ENCODE measurements at places on chromosomes 2 and 18.

DNA sequence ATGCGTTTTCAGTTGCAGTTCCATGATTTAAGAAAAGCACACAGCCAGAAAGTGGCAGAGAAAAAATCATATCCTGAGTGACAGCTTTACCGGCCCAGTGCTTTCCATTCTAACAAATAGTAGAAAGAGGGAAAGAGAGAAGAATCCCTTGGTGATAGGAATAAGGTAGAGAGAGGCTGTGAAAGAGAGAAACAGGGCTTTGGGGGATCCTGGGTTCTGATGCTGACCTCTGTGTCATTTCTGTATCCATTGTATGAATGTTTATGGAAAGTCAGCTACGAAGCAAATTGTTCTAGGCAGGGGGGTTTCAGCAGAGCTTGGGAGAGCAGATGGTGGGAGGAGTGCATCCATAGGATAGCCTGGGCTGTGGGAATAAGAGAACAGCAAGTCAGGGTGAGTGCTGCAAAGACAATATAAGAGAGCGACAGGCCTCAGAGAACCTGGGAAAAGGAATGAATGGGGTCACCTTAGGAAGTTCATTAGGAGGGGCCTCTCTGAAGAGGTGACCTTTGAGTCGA lies 203.4 kb upstream of the TNP1 start:
- DNase-seq, result no peak

- DNase-seq, result no peak
Measured at GRCh38 chr2:36168115-36168514, 187.5 kb upstream of the CRIM1 start.

DNA sequence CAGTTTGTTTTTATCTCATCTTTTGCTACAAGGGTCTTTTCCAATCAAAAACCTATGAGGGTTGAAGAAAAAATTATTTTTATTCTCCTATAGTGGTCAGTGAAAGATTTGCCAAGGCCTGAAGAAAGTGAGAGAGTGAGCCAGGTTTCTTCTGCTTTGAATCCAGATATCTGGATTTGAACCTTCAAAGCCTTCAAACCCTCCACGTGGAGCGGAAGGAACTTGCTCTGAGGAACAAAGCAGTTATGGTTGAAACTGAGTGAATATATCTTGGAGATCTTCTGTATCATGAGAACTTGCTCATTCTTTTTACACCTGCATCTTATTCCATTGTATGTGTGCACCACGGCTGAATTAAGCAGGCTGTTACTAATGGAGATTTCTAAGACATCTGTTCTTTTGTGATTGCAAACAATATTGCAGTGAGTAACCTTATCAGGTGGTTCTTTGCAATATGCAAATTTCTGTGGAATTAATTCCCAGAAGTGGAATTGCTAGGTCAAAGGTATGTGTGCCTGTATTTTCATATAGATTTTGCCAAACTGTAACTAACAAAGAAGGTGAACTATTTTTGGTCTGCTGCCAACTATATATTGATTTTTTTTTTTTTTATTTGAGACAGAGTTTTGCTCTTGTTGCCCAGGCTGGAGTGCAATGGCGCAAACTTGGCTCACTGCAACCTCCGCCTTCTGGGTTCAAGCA lies 147.9 kb downstream of the B3GNT2 start:
- no peak for DNase-seq

GRCh38 chr2:174827371-174828369 lies 63.4 kb upstream of the CHRNA1 start:
- DNase-seq, result peak; percentile 37

- no peak for DNase-seq
Measured at GRCh38 chr18:53686965-53687364, 537.5 kb downstream of the MBD2 start.

GRCh38 chr18:54671291-54671881 lies 80.3 kb downstream of the DYNAP start:
- DNase-seq, result peak; percentile 70

DNA sequence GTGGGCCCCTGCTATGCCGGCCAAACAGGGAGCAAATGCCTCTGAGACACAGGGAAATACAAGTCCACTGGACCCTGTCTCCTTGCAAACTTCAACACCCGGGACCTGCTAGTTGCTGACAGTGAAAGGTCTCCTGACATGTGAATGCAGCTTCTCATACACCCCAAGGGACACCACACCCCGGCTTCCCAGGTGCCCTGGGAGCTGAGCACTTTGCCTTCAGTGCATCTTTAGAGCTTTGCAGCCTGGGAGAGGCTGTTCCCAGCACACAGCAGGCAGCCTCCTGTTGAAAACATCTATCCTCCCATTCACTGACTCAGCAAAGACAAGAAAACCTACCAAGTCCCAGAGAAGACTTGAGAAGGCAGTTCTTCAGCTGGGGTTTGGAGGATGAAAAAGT lies 143.4 kb downstream of the COL6A3 start:
- DNase-seq, result no peak

DNA sequence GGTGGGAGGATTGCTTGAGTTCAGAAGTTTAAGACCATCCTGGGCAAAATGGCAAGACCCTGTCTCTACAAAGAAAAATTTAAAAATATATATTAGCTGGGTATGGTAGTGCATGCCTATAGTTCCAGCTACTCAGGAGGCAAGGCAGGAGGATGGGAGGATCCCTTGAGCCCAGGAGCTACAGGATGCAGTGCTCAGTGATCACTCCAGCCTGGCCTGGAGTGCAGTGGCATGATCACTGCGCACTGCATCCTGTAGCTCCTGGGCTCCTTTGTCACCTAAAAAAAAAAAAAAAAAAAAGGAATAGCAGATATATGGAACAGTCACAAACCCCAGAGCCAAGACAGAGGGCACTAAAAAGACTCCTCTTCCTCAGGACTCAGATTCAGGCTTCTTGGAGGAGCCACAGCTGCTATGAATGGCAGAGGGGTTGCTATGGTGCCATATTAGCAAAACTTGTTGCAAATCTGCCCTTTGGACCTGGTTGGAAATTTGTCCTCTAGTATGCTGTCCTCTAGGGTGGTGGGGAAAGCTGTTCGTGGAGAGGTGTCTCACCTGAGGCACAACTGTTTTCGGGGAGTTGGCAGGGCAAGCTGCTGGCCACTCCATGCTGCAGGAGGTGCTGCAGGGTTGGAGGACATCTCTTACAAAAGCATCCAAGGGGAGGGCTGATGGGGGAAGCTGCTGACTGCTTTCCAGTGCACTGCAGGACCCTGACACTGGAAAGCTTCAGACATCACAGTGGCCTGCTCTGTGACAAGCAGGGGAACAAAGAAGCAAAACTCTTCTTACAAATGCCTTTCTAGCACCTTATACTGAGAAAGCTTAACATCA lies 22.7 kb downstream of the CYP20A1 start:
- no peak for DNase-seq

DNA sequence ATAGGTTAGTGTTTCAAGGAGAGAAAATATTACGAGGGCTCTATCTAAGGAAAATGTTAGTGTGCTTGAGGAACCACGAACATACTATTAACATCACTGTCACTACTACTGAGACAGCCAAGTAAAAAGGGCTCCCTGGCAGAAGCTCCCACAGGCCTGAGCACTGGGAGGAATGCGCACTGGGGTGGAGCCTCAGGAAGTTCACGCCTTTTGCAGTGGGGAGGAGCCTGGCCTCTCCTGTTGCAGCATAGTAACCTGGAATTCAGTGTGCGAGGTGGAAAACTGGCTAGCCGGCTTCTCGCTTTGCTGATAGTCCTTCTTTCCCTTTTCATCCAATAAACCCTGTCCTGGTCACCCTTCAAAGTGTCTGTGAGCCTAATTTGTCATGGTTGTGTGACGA lies 250.3 kb downstream of the ERBB4 start:
- DNase-seq, result no peak

DNA sequence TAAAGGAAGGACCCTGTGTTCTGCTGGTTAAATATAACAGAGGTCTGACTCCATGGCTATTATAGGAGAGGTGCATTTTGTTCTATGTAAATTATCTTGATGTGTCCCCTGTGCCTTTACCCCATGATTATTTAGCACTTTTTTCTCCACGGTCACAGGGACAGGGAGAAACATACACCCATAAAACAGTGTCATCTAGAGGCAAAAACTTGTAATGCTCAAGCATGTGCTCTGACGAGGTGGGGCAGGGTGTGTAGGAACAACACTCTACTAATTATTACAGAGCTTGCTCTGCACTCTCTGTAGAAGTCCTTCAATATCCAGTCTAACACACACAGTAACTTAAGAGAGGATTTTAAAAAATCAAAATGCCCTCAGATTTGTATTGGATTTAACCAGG lies 187.9 kb downstream of the NEDD4L start:
- DNase-seq, result no peak

GRCh38 chr2:77054938-77055337 lies 467.2 kb downstream of the LRRTM4 start:
- peak; percentile 71 for DNase-seq

GRCh38 chr2:195413422-195413821 lies 243.6 kb upstream of the SLC39A10 start:
- DNase-seq, result no peak

DNA sequence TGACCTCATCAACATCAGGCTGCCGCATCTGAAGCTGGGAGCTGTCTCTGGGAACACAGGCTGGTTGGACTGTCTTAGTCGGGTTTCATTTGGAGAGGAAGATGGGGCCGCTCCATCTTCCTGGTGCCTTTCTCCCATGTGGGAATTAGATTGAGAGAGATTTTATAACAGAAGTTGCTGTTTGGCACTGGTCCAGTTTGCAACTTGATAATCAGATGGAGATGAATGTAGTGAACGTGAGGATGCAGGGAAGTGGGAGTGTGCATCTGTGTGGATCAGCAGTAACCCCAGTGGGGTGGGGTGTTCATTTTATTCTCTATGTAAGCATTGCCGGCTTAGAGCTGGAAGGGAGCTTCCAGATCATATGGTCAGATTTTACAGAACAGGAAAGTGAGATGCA lies 250.9 kb downstream of the DCDC2C start:
- no peak for DNase-seq

DNA sequence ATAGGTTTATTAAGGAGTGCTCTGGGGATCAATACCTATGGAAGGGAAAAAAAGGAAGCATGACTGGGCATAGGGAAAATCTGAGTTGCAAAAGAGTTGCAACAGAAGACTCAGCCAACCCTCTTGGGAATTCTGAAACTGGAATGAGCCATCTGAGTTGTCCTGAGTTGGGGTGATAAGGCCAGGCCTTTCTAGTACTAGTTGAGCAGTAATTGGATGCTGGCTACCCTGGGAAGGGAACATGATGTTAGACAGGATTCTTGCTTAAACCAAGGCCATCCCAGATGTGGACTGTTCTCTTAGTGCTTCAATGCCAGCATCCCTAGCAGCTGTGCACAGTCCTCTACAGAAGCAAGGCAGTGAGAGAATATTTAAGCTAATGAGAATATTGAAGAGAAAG lies 348.8 kb upstream of the GULP1 start:
- no peak for DNase-seq

DNA sequence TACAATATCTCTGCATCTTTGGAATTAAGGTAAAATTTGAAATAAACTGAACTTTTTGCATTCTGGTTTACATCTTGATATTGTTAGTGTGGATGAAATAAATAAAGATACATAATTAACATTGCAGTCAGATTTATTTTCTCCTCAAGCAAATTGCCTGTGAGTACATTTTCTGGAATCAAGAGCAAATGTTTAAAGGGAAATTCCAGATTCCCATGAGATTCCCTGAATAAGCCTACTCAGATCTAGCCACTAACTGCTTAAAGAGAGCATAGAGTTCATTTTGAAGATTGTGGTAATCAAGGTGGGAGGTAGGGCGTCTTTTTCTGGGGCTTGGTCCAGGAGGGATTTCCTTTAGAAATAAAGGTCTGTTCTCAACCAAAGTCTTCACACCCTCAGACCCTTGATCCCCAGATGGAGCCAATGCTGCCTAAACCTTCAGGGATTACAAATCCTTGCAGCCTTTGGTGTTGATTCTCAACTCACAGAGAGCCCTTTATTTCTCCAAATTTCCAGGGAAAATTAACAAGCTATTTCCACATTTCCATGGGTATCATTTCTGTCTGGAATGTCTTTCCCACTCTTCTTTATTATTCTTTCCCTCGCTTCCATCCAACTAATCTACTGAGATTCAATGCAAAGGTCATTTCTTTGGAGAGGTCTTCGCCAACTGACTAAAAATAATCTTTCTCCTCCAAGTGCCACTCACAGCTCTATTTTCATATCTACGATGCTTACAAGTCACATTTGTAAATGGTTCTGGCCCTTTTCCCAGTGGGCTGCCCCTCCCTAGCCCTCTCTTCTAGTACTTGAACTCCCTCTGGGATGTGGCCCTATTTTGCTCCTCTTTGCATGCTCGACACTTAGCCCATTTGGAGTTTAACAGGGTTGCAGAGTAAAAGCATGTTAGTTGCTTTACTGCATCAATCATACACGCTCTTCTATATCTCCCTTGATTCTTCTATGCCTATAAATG lies 79.8 kb upstream of the SPATS2L start:
- peak; percentile 71 for DNase-seq

DNA sequence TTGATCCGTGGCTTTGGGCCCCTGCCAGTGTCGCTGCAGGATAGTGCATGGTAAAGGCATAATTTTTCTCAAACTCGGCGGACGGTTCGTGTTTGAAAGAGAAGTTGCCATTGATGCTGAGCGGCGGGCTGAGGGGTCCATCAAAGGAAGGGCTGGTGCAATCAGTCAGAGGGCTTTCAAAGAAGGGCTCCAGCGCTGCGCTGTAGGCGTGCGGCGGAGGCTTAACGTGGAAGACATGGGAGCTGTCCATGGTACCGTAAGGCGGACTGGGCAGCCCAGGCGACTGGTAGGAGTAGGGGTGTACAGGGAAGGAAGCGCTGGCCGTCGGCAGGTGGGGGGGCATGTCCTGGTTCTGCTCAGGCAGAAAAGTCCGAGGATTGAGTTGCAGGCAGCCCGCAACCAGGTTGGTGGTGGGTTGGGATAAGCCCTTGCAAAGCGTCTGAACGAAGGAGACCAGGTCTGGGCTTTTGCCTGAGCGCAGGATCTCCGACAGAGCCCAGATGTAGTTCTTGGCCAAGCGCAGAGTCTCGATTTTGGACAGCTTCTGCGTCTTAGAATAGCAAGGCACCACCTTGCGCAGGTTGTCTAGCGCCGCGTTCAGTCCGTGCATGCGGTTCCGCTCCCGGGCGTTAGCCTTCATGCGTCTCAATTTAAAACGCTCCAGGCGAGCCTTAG lies 2.3 kb downstream of the NEUROD1 start:
- peak; percentile 84 for DNase-seq

GRCh38 chr2:147774805-147775204 lies 70.0 kb upstream of the ACVR2A start:
- DNase-seq, result no peak

GRCh38 chr18:25737710-25738311 lies 352.6 kb downstream of the SS18 start:
- DNase-seq, result no peak

GRCh38 chr18:23547306-23547705 lies 39.0 kb downstream of the NPC1 start:
- DNase-seq, result no peak

GRCh38 chr18:29157905-29158304 lies 981.0 kb upstream of the CDH2 start:
- no peak for DNase-seq

DNA sequence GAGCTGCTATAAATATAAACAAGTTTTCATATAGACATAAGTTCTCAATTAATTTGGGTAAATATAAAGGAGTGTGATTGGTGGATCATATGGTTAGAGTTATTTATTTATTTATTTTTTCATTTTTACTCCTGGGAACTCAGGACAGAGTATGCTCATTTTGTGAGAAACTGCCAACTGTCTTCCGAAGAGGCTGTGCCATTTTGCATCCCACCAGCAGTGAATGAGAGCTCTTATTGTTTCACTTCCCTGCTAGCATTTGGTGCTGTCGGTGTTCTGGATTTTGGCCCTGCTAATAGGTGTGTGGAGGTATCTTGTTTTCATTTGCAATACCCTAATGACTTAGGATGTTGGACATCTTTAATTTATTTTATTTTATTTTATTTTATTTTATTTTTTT lies 50.4 kb upstream of the XPO1 start:
- no peak for DNase-seq

GRCh38 chr2:219812672-219813071 lies 185.2 kb downstream of the SLC4A3 start:
- DNase-seq, result no peak

Measured in lung (tissue), 17 donors.